ENCODE measurements at places on chromosomes 3 and 15. TPM values are rescaled to one million over a fixed set of nuclear protein-coding genes. Genes with fewer than 3 reads are reported as not detected.

The SCAMP5 gene
- total RNA-seq, result 0.69 TPM

The APOD gene
- total RNA-seq, result not detected

The MED12L gene
- 0.30 TPM for total RNA-seq

The GPR62 gene
- total RNA-seq, result not detected

The CIDEC gene
- total RNA-seq, result not detected

The SLITRK3 gene
- not detected for total RNA-seq

The C15orf62 gene
- 0.50 TPM for total RNA-seq

The KATNBL1 gene
- total RNA-seq, result 51.9 TPM

The GRK7 gene
- total RNA-seq, result 0.05 TPM

The TMCO5A gene
- not detected for total RNA-seq

The AHSG gene
- not detected for total RNA-seq

The PAQR5 gene
- 8.9 TPM for total RNA-seq

The SKOR1 gene
- total RNA-seq, result 0.10 TPM
